Uterus (tissue), 4 donors: ENCODE measurements at places on chromosomes 7 and 10.
A peak's percentile ranks its signal among the peaks of the same experiment; 100 is the strongest.

DNA sequence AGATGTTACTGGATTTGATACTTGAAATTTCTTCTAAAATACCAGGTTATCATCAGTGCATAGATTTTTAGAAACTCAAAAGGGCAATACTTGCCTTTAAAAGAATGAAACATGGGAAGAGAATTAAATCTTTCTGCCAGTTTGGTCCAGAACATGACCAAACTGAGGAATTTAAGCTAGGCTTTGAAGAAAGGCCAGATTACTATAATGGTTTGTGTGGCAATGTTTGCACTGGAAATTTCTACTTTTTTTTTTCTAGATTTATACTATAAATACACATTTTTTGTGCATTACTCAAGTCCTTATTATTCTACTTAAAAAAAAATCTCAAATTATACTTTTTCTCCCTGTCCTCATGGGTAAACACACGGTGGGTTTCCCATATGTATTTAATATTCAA lies 9.2 kb downstream of the MKX start:
- DNase-seq, result no peak

DNA sequence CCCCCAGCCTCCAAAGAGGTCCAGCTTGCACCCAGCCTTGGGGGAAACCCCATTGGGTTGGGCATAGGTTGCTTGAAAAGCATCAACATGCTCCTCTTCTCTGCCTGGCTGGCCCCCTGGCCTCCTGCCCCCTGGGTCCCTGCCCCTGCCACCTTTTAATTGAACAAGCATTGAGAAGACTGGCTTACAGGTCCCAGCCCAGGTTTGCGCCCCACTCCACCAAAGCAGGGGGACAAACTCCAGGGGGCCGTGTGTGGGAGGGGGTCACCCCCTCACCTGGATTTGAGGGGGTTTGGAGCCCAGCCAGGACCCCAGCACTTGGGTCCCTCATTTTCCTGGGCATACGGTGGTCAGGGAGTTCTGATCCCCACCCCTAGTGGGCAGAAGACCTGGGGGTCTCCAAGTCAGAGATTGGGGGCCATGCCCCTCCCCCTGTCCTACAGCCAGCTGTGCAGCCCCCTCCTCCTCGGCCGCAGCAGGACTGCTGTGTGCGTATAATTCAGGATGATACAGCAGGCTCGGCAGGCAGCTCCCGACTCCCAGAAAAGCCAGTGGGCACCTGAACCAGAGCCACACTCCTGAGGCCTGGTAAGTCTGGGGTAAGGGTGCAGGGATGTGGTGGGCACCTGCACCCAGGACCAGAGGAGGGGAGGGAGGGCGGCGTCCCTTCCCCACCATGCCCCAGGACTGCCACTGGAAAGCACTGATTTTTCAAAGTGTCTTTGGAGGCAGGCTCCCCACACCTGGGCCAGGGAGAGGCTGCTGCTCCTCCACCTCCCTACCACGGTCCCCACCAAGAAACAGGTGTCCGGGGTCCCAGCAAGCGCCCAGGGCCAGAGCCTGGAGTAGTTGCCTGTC lies 1.7 kb downstream of the ELFN1 start:
- no peak for DNase-seq

DNA sequence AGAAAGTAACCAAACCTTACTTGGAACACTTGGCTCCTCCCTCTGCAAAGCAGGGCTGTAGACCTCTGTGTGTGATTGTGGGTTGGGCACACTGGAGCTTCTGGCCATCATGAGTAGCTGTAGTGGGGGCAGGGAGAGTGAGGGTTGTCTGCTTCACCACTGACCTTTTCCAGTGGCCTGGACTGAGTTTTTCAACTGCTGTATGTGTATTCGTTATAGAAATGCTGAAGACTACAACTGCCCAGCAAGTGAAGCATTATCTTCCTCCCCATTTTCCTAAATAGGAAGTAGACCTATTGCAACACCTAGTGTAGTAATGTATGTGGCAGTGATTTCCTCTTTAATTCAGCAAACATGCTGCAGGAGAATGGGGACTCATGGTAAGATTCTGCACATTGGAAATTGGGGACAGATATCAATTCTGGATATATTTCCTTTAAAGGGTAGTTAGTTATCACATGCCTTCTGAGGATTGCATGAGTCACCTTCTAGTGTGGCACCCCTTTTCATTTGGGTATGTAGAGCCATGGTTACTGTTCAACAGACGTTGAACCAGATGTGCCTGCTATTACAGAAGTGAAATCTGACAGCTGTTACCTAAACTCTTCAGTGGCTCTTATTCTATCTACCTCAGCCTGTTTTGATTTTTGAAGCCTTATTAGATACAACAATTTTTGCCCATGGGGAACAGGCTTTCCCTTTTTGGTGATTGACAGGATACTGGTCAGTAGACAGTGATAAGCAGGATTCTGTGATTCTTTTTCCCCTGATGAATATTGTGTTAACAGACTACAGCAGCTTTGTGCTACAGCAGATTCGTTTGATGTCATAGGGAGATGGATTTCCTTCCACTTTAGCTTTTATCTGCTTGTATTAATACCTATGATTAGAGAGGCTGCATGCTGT lies 130.9 kb downstream of the SND1 start:
- no peak for DNase-seq

DNA sequence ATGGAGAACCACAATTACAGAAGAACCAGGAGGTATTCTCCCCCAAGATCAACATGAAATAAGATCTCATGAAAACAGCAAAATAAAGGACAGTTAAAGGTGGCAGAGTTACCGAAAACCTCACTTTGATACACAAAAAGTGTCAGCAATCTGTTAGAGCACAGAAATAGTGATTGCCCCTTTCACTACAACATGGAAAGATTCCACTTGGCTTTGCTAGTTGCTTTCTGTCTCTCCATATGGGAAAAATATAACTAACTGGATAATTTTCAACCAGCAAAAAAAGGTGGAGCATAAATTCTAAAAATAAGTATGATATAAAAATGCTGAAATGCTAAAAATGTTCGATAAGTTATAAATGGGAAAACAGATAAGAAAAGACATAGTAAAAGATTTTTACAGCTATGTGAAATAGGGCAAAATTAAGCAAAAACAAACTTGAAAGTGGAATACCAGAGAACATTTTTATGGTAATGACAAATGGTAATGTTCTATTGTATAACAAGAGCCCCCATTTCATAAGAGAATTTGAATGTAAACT lies 90.2 kb downstream of the GPR85 start:
- no peak for DNase-seq

- DNase-seq, result no peak
Measured at GRCh38 chr10:67127441-67127840, 201.6 kb downstream of the LRRTM3 start.

GRCh38 chr10:12243864-12244620 lies 48.1 kb downstream of the CDC123 start:
- DNase-seq, result no peak

GRCh38 chr10:91930939-91931338 lies 7.4 kb downstream of the BTAF1 start:
- DNase-seq, result no peak

DNA sequence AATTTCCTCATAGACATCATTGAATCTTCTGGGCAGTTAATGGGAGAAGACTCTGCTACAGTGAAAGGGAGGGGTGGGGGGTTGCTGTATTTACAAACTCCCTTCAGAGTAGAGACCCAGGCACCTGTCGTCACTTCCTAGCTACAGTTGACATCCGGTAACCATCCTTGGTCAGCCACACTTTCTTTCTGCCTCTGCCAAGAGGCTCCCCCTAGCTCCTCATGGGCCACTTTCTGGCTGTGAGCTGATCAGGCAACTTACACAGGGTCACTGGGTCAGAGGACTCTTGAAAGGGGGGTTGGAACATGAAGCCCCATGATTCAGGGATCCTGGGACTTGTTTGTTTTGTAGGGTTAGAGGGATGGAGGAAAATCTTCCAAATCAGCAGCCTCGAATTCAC lies 1.2 kb downstream of the TECPR1 start:
- DNase-seq, result no peak

DNA sequence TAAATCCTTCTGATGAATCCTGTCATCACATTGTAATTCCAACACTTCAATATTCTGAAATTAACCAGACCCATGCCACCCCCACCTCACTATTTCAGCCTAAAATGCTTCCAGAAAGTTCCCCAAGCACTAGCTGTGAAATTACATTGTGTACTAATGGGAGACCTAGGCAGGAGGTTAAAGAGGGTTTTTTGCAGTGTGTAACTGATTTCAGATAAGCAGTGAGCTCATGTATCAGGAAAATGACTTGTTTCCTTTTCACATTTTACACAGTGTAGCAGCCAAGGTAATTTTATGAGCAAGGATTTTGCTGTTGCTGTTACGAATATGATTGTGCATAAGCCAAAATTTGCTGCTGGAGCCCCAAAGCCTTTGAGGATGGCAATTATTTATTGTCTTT lies 129.0 kb downstream of the INHBA start:
- no peak for DNase-seq

- DNase-seq, result peak; percentile 59
Measured at GRCh38 chr10:103917302-103918052, 507 bp downstream of the STN1 start.

DNA sequence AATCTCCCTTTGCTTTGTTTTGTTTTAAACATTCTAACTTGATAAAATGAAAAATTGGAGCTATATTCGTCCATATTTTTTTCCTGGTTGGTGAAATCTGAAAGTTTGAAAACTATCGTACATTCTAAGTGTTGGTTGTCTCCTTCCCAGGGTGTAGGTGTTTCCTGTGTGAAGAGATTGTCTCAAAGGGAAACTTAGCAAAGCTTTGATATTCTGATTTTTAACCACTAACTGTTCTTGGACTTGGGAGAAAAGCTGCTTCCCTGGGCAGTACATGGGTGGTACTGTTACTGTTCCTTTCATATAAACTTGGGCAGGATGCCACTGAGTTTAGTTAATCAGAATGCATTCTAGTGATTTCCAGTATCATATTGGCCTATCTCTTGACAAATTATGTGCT lies 253.5 kb upstream of the LRGUK start:
- no peak for DNase-seq

- no peak for DNase-seq
Measured at GRCh38 chr7:16200591-16200990, 220.7 kb downstream of the CRPPA start.

DNA sequence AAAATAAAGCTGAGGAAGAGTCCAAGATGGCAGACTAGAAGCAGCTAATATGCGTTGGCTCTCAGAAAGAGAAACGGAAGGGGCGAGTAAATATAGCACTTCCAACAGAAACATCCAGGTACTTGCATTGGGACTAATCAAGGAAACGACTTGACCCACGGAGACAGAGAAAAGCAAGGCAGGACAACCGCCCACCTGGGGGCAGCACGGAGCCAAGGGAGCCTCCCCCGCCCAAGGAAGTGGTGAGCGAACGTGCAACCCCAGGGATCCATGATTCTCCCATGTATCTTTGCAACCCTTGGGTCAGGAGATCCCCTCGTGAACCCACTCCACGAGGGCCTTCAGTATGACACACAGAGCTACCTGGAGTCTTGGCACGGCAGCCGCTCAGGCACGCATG lies 45.4 kb upstream of the GRM3 start:
- no peak for DNase-seq

GRCh38 chr10:11141571-11142091 lies 124.0 kb downstream of the CELF2 start:
- no peak for DNase-seq

GRCh38 chr7:108454674-108455550 lies 1.3 kb downstream of the NRCAM start:
- no peak for DNase-seq

GRCh38 chr10:42836771-42837468 lies 54.3 kb downstream of the BMS1 start:
- no peak for DNase-seq

- DNase-seq, result no peak
Measured at GRCh38 chr10:126880926-126881325, 24.3 kb upstream of the DOCK1 start.

GRCh38 chr10:43227911-43228782 lies 38.7 kb downstream of the RASGEF1A start:
- DNase-seq, result peak; percentile 5

DNA sequence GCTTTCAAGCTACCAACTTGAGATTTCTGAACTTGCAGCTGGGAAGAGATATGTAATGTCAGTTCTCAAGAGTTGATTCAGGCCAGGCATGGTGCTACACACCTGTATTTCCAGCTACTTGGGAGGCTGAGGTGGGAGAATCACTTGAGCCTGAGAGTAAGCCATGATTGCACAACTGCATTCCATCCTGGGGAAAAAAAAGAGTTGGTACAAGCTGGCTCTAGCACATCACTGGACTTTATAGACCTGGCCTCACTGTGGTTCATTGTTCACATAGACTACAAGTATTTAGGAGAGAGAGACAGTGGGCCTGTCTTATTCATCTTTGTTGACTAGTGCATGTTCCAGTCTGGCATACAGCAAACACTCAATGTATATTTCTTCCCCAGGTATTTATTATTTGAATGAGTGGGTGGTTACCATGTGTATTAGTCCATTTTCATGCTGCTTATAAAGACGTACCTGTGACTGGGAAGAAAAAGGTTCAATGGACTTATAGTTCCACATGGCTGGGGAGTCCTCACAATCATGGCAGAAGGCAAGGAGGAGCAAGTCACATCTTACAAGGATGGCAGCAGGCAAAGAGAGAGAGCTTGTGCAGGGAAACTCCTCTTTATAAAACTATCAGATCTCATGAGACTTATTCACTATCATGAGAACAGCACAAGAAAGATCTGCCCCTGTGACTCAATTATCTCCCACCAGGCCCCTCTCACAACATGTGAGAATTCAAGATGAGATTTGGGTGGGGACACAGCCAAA lies 176.5 kb downstream of the PFKFB3 start:
- no peak for DNase-seq

- no peak for DNase-seq
Measured at GRCh38 chr7:41731493-41732435, 28.9 kb upstream of the INHBA start.

DNA sequence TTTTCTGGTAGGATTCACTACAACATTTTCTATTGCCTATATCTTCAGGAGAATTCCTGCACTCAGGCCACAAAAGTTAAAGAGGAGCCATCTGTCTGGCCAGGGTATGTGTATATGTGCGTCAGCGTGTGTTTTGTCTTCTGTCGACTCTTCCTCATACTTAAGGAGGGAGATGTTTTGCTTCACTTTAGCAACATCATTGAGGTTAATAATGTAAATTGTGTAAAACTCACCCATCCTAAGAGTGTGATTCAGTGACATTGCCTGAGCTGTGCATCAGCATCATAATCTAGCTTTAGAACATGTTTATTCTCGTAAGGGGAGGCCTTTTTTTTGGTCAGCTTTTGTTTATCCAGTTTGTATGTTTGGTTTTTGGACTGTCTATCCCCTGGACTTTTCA lies 23.7 kb downstream of the FBH1 start:
- no peak for DNase-seq

- no peak for DNase-seq
Measured at GRCh38 chr7:34952822-34953221, 84.5 kb downstream of the DPY19L1 start.

DNA sequence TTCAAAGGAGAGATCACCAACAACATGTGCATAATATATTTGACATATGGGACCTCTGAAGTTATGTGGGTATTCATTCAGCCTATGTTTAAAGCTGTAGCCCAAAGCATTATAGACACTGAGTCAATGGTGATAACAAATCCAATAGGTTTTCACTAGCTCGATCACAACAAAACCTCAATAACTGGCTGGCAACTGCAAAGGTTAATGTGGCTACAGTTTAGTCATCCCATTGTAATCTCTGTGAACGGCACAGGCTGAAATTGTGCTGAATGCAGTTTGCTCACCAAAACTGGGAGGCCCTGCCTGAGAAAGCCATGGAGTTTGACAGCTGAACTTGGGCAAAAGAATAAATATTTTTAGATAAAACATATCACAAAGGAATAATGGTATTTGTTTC lies 152.4 kb upstream of the ADO start:
- no peak for DNase-seq

- no peak for DNase-seq
Measured at GRCh38 chr7:20558963-20559716, 56.3 kb upstream of the ABCB5 start.

- no peak for DNase-seq
Measured at GRCh38 chr10:5125315-5126044, 31.3 kb downstream of the AKR1C3 start.
